ENCODE measurements at places on chromosomes 2 and 18. TPM values are rescaled to one million over a fixed set of nuclear protein-coding genes. Genes with fewer than 3 reads are reported as not detected.
A peak's percentile ranks its signal among the peaks of the same experiment; 100 is the strongest.

ASXL2 gene
- 21.3 TPM for total RNA-seq

HK2 gene
- 4.1 TPM for total RNA-seq

COQ10B gene
- 20.6 TPM for total RNA-seq

ABCB11 gene
- 0.13 TPM for total RNA-seq

ABCG5 gene
- not detected for total RNA-seq

SAG gene
- total RNA-seq = not detected

RIT2 gene
- not detected for total RNA-seq

APOB gene
- 8.5 TPM for total RNA-seq

ZNF532 gene
- 53.3 TPM for total RNA-seq

AGXT gene
- not detected for total RNA-seq

UGT1A8 gene
- total RNA-seq = not detected

LBH gene
- total RNA-seq = 115 TPM

SCN2A gene
- 0.05 TPM for total RNA-seq

- DNase-seq = no peak
These were observed 43.4 kb downstream of the BCL2L11 start for GRCh38 chr2:111164078-111164477.

GRCh38 chr2:204114295-204115136, 178.0 kb downstream of the ICOS start:
- no peak for DNase-seq

- no peak for DNase-seq
These were observed 122.4 kb upstream of the LMAN1 start for GRCh38 chr18:59481436-59481835.

- no peak for DNase-seq
These were observed 179.6 kb downstream of the DSC3 start for GRCh38 chr18:30862900-30863299.

- DNase-seq = no peak
These were observed 43.7 kb downstream of the WIPF1 start for GRCh38 chr2:174553811-174554493.

DNA sequence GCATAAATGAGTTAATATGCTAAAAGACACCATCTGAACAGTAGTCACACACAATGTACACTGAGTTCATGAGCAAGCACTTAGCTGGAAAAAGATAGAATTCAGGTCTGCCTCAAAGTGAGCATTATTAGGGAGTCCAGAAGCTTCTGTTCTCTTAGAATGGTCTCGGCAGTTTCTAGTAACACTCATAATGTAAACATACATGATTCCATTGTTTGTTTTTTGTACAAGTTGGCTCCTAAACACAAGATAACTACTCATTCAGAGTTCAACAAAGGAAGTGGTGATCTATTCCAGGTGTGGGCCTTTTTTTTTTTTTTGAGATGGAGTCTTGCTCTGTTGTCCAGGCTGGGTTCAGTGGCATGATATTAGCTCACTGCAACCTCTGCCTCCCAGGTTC, 66.2 kb downstream of the ESCO1 start:
- DNase-seq = no peak

- peak; percentile 43 for DNase-seq
These were observed 174.8 kb downstream of the HDAC4 start for GRCh38 chr2:239225871-239226561.

- DNase-seq = no peak
These were observed 34.9 kb downstream of the SMAD7 start for GRCh38 chr18:48915626-48916425.

GRCh38 chr2:201820383-201821007, 14.2 kb downstream of the CDK15 start:
- no peak for DNase-seq

DNA sequence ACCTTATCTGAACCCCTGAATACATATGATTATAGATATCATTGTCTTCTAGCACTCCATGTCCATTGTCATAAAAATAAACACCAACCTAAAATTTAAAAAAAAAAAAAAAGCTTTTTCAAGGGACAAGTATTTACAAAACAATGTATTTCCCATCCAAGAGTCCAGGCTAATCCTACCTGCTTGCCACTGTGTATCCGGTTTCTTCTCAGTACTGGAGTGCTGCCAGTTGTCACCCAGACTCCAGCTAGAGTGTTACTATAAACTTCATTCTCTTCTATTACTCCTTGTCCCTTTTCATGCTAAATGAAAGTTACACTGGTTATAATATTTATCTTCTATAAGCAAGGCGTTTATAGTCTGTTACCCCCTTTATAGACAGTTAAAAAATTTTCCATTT, 35.8 kb downstream of the MSH6 start:
- DNase-seq = no peak

DNA sequence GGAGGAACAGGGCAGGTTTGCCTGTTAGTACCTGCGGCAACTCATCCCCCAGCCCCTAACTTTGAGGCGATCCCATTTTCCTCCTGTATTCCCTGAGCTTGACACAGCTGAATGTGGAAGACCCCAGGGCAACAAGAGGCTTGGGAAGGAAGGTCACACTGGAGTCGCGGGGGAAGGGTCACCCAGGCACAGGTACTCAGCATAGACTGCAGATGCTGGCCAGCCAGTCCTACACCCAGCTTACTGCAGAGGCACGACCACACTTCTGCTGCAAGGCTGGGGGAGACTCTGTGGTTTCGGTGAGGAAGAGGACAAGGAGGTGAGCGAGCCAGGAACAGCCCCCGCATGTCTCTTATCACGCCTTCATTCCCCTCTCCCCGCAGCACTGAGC, 91.5 kb downstream of the MALT1 start:
- DNase-seq = no peak

DNA sequence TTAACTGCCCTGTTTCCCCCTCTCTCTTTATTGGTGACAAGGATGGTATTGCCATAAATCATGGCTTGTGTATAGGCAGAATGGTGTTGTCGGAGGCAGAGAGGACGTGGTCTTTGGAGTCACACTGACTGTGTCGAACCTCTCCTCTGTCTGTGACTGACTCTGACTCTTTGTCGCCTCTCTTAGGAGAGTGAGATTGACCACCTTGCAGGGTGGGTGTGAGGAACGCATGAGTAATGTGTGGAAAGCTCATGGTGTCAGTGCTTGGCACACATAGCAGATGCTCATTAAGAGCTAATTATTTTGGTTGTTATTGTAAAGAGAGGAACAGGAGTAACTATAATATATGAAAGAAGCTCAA, 145.6 kb downstream of the TTC27 start:
- no peak for DNase-seq

DNA sequence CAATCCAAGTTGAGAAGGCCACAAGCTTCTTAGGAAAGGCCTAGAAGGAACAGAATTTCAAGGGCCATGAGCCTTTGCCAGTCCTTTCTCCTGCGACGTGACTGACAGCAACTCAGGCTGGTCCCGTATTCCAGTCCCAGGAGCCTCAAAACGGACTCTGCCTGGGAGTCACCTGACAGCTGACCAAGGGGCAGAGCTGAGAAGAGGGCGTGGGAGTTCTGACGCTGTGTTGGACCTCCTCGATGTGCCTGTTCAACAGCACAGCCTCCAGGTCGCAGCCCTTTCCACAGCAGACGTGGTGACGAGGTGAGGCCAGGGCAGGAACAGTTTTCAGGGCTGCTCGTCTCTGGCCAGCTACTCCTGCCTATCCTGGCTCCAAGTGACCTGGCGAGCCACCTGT, 37.6 kb downstream of the CENPO start:
- no peak for DNase-seq

DNA sequence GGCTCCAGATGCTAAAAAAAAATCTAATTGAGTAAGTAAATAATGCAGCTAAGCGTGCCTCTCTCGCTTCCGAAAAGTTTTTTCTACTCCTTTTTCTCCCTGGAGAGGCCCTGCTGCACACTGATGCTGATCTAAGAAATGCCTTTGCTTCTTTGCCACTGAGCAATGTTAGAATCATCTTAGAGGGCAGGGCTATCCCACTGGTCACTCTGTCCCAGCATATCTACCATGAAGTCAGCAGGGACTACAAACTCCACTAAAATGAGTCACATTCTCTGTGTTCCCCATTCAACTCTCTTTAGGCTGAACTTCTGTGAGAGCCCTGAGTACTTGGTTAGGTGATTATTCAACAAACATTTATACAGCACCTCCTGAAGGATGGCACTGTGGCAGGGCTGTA, 127.6 kb upstream of the LYPD1 start:
- no peak for DNase-seq

DNA sequence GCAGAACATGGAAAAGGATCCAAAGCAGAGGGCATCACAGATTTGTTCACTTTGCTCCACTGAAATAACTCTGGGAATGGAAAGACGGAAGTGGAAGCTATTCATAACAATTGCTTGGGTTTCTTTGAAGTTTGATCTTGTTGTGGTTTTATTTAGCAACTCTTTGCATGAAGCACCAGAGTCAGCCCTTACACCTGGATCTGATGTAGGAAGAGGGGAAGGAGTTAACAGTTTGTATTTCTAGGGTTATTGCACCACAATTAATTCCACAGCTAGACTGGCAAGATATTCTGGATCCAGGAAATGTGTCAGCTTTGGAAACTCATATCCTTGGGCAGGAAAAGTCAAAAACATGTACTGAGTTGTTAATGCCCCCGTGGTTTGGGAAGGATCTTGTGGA, 1143.4 kb downstream of the CNTNAP5 start:
- no peak for DNase-seq

DNA sequence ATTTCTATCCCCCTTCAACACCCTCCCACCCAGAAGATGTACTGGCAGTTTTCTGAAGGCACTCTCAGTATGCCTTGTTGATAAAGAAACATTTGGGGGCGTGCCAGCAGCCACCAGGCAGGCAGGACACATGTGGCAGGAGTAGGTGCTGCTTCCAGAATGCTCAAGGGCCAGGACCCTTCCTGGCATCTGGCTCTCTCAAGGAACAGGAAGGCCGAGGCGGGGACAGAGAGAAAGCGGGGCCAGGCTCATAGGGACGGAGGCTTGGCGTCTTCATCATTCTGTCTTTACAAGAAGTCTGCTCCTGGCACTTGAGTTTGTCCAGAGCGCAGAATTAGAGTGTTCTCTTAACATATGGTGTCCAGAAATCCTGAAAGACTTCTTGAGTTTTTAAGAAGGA, 121.6 kb downstream of the FAM210A start:
- DNase-seq = no peak

GRCh38 chr2:15596968-15597367, 5.3 kb downstream of the DDX1 start:
- no peak for DNase-seq

GRCh38 chr2:238304116-238304515, 15.7 kb upstream of the PER2 start:
- DNase-seq = no peak

All from Right ventricle myocardium superior (tissue), 1 donor.